ENCODE measurements at places on chromosomes 3 and 15. TPM values are rescaled to one million over a fixed set of nuclear protein-coding genes. Genes with fewer than 3 reads are reported as not detected.

DNA sequence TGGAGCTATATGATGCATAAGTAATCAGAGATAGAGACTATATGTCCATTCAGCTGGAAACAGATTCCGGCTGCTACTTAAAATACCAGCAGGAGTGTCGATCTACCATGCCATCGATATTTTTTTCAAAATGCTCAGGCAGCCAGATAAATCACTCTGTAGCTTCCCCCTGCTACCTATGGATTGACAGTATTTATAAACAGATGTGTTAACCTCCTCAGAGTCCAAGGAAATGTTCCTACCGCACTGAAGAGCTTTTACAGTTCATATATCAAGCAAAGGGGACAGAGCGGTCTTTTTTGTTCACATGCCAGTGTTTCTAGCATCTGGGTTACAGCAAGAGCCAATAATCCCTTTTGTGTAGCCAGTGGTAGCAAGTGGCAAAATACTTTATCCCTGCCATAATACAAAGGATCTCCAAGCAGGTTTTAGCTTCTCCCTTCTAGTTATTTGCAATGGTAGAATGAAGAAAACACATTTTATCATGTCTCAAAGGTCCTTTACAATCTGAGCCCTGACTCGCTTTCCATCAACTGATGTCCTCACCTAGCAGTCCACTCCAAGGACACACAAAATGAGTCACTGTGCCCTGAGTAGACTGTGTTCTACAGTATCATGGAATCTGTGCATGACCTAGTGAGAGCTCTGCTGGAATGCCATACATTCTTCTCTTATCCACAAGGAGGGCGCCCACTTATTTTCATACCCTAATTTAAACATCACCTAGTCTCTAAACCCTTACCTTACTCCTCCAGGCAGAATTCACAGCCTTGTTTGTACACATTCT is 507.0 kb downstream of the TBL1XR1 start:
- no peak overlapping the region for H3K4me3 ChIP-seq
- peaks cover 3% of the 10 kb centered on the region for H3K27me3 ChIP-seq
- no peaks in the 10 kb centered on the region for H3K36me3 ChIP-seq
- DNase-seq = no peak
- H3K27ac ChIP-seq = no peak overlapping the region

DNA sequence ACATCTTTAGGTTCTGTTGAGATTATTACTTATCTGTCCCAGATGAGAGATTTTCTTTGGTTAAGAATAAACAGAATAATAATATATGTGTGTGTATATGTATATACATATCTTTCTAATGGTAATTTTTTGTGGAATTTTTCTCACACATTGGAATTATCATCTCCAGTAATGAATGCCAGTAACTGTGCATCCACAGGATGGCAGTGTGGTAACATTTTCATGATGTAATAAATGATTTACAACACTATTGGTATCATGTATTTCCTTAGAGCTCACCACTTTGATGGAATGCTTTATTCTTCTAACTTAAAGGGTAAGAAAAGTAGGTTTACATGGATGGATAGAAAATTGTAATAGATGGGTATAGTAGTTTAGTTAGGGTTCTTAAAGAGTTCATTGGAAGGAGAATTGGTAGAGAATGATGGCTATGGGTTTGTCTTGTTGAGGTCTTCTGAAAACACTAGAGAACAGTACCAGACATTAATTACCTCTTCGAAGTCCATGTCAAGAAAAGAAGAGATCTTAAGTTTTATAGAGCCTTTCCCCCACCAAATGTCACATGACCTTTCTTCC is 78.1 kb downstream of the STT3B start:
- peaks cover 18% of the 10 kb centered on the region for H3K36me3 ChIP-seq
- no peak overlapping the region for H3K27ac ChIP-seq
- H3K4me1 ChIP-seq = peaks cover 55% of the 10 kb centered on the region
- DNase-seq = no peak

GRCh38 chr15:68583321-68583720 is 4.5 kb downstream of the CORO2B start:
- DNase-seq = no peak
- no peaks in the 10 kb centered on the region for H3K36me3 ChIP-seq
- no peak overlapping the region for H3K27ac ChIP-seq
- H3K27me3 ChIP-seq = peaks cover 4% of the 10 kb centered on the region

MYO9A gene
- polyA plus RNA-seq = 15.6 TPM

DNA sequence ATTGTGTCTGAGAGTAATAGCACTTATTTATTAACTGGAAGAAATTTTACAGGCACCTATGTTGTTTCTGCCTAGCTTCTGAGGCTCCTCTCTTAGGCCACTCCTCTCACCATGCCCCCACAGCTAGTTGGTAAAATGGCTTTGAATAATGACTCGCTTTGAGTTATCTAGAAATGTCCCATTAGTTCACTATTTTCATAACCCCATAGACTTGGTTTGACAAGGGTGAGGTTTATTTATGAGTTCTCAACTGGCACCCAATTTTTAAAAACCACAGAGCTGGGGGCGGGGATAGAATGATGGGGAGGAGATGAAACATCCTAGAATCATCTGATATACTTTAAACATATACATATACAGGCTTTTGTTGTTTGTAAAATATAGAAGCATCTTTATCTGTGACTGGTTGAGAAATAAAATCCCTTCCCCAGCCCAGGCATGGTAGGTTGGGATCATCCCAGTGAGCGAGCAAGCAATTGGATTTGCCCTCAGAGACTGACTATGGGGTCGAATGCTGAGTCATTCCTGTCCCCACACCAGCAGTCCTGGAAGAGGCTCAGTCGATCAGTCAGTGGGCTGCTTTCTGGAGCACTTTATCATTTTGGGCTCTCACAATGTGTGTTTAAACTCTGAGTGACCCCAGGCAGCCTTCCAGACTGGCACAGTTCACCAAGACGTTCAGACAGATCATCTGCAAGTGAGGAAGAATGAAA is 60.2 kb upstream of the TSEN2 start:
- no peaks in the 10 kb centered on the region for H3K4me1 ChIP-seq
- H3K27me3 ChIP-seq = peaks cover 3% of the 10 kb centered on the region
- H3K27ac ChIP-seq = no peak overlapping the region
- no peak for DNase-seq

GRCh38 chr3:71977525-71977924 is 192.6 kb upstream of the PROK2 start:
- no peak overlapping the region for H3K4me3 ChIP-seq
- no peaks in the 10 kb centered on the region for H3K36me3 ChIP-seq
- H3K27ac ChIP-seq = no peak overlapping the region
- no peak for DNase-seq
- H3K27me3 ChIP-seq = peaks cover 6% of the 10 kb centered on the region

GRCh38 chr15:43244092-43244491 is 22.6 kb downstream of the TGM5 start:
- H3K27me3 ChIP-seq = no peaks in the 10 kb centered on the region
- H3K36me3 ChIP-seq = no peaks in the 10 kb centered on the region
- no peak overlapping the region for H3K4me3 ChIP-seq
- H3K27ac ChIP-seq = no peak overlapping the region
- peaks cover 16% of the 10 kb centered on the region for H3K4me1 ChIP-seq

GHRL gene
- 8.3 TPM for polyA plus RNA-seq

DNA sequence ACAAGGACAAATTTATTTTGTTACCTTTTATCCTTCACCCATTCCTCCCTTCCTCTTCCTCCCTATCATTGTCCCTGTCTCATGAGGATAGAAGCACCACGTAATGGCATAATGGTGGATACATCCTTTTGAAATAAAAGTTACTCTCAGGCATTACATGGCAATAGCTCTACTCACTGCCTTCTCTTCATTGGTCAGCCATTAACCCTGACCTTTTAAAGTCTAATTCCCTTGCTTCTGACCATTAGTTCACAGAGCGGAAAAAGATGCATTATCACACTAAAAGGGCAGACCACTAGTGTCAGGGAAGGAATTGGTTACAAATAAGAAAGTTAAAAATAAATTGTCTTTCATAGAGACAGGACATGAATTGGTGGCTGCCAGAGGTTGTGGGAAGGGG is 54.6 kb upstream of the EIF1B start:
- H3K36me3 ChIP-seq = no peaks in the 10 kb centered on the region
- no peak for DNase-seq
- no peak overlapping the region for H3K27ac ChIP-seq
- H3K4me1 ChIP-seq = no peaks in the 10 kb centered on the region
- no peak overlapping the region for H3K4me3 ChIP-seq

DNA sequence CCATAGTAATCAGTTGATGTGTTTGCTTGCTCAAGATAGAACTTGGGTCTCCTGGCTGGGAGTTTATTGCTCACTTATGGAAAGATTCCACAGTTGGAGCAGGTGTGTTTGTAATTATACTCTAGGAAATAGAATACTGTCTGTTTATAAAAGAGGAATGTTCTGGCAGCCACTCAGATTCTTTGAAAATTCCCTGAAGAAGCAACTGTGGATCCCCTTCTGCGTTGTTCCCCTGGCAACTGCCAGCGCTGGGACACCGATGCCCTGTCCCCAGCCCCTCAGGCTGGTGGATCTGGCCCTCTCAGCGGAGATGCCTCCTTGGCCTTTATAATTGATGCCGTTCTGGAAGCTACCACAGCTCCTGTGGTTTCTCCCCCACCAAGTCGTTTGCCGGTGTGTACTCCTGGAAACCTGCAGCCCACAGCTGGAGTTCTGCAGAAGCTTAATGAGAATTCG is 225.9 kb downstream of the ITPR1 start:
- H3K27me3 ChIP-seq = no peaks in the 10 kb centered on the region
- H3K4me3 ChIP-seq = no peak overlapping the region
- no peak for DNase-seq
- peaks cover 24% of the 10 kb centered on the region for H3K4me1 ChIP-seq

DNA sequence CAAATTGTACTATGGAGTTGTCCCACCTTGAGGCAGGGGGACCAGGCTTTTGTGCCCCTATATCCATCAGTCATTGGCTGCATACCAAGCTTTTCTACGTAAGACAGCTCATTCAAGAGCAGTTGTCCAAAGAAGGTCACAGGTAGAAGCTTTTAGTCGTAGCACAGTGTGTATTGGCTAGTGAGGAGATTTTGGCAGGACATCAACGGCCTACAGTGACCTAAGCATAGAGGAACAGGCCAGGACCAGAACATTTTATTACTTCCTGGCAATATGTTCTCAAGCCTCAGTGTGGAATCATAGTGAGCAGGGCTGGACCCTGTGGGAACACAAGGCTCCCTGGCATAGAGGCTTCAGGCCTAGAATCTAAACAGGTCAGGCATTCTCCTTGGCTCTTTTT is 105.4 kb upstream of the ANKRD28 start:
- no peak for DNase-seq
- no peak overlapping the region for H3K27ac ChIP-seq
- H3K4me3 ChIP-seq = no peak overlapping the region
- H3K36me3 ChIP-seq = no peaks in the 10 kb centered on the region

- H3K27ac ChIP-seq = peak overlapping the region; percentile 62
- no peak overlapping the region for H3K4me3 ChIP-seq
- H3K36me3 ChIP-seq = peaks cover 40% of the 10 kb centered on the region
- H3K27me3 ChIP-seq = no peaks in the 10 kb centered on the region
- DNase-seq = peak; percentile 6
Measured at GRCh38 chr3:141440942-141441341, 45.9 kb upstream of the RASA2 start.

SLC6A11 gene
- not detected for polyA plus RNA-seq

NANOGP8 gene
- not detected for polyA plus RNA-seq

ESYT3 gene
- polyA plus RNA-seq = not detected

- no peaks in the 10 kb centered on the region for H3K4me1 ChIP-seq
- H3K27ac ChIP-seq = no peak overlapping the region
- DNase-seq = no peak
- no peak overlapping the region for H3K4me3 ChIP-seq
- H3K36me3 ChIP-seq = no peaks in the 10 kb centered on the region
Measured at GRCh38 chr3:127177226-127177625, 15.7 kb upstream of the PRR23E start.

- H3K27ac ChIP-seq = no peak overlapping the region
- H3K27me3 ChIP-seq = peaks cover 2% of the 10 kb centered on the region
- no peaks in the 10 kb centered on the region for H3K36me3 ChIP-seq
- no peaks in the 10 kb centered on the region for H3K4me1 ChIP-seq
- DNase-seq = no peak
- no peak overlapping the region for H3K4me3 ChIP-seq
Measured at GRCh38 chr15:51189669-51190385, 95.1 kb upstream of the TNFAIP8L3 start.

LRRIQ4 gene
- not detected for polyA plus RNA-seq

DNA sequence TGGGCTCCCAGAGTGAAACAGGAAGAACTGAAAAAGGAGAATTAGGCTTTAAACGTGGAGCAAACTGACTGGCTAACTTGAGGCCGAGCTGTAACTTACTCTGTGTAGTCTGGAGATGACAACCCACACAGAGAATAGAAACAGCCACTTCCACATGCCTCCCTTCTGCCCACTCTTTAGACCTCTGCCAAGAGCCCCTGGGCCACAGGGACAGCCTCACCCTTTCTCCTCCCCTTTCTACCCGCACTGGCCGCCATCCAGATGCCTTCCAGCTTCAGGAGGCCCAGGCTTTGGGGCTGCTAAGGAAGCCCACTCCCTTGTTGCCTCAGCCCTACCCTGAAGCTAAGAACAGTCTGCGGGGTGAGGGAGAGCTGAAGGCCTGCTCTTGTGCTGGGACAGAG is 6.8 kb downstream of the ARHGAP31 start:
- DNase-seq = no peak
- no peak overlapping the region for H3K4me3 ChIP-seq
- no peak overlapping the region for H3K27ac ChIP-seq
- H3K27me3 ChIP-seq = peaks cover 8% of the 10 kb centered on the region
- peaks cover 33% of the 10 kb centered on the region for H3K4me1 ChIP-seq

KLHL24 gene
- 33.4 TPM for polyA plus RNA-seq

GASK1A gene
- not detected for polyA plus RNA-seq

DNA sequence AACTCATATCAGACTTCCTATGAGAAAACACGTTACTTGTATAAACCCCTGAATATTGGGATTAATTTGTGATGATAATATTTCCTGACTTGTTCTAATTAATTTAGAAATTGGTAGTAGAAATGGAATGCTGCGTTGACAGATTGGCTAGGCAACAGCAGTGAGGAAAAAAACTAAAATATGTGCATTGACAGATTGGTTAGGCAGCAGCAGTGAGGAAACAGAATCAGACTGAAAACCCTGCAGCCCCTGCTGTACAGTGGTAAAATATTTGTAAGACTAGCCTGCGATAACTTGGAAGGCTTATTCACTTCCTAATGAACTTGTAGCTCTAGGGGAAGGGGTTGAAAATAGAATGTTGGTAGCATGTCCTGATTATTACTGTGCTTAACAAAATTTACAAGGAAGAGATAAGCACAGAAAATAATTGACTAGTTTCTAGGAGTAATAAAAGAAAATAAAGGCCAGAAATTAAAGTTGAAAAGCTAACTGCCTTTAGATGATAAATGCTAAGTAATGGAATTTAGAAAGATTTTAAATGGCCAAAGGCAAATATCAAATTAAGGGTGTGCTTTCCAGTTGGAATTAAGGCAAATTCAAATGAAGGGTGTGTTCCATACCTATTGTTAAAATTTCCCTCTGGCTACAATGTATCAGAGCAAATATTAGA is 29.9 kb upstream of the IL16 start:
- H3K4me3 ChIP-seq = no peak overlapping the region
- peaks cover 1% of the 10 kb centered on the region for H3K27me3 ChIP-seq
- no peaks in the 10 kb centered on the region for H3K36me3 ChIP-seq
- no peak for DNase-seq

Data from immature natural killer cell (primary cell).